ENCODE measurements at places on chromosomes 11 and 22. TPM values are rescaled to one million over a fixed set of nuclear protein-coding genes. Genes with fewer than 3 reads are reported as not detected.
A peak's percentile ranks its signal among the peaks of the same experiment; 100 is the strongest.

DNA sequence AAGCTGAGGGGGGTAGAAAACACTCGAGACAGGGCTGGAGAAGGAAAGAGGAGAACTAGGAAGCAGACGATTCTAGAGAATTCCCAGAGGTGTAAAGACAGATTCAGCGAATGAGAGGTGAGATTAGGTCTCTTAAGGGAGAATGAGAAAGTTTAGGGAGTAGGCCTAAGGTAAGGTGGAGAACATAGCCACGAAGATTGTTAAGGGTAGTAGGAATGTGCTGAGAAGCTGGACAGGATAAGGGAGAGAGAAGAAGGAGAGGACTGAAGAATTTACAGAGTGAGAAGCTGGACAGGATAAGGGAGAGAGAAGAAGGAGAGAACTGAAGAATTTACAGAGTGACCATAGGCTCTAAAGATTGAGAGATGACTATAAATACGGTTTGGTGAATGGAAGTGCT lies 908 bp downstream of the PPME1 start:
- peaks cover 24% of the 10 kb centered on the region for H3K36me3 ChIP-seq
- no peaks in the 10 kb centered on the region for H3K27me3 ChIP-seq
- peaks cover 45% of the 10 kb centered on the region for H3K4me1 ChIP-seq

The ARHGAP32 gene
- 15.7 TPM for total RNA-seq

DNA sequence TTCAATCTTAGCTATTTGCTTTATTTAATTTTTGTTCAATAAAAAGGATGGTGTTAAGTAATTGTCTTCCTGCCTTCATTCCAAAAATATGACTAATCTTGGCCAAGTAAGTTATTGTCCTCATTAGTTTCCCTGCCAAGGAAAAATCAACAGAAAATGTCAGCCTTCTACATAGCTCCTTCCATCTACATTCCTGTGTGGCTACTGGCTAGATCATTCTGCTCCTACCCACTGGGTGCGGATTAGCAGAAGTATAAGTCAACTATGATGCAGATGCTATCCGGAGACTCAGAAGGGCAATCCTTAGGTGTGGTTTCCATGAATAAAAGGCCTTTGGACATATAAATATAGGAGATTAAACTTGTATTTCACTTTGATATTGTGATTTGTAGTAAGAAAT lies 154.4 kb downstream of the SBF2 start:
- no peaks in the 10 kb centered on the region for H3K27me3 ChIP-seq
- H3K27ac ChIP-seq, result no peak overlapping the region
- no peaks in the 10 kb centered on the region for H3K36me3 ChIP-seq
- no peak overlapping the region for H3K4me3 ChIP-seq
- no peaks in the 10 kb centered on the region for H3K4me1 ChIP-seq
- no peak for DNase-seq

DNA sequence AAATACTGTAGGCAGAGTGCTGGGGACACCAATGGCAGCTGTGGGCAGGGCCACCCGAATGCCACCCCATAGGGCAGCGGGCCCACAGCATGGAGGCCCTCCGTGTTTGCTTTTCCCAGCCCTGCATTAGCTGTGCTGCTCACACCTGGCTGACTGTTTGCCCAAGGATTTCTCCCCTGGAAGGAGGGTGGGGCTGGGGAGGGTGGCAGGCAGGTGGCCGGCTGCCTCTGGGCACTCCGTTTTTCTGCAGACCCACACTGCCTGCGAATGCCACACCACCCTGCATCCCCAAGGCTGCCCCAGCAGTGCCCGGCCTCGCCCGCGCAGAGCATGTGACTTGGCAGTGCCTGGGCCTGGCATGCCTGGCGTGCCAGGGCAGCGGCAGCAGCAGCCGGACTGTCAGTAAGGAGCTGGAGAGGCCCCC lies 19.6 kb downstream of the DAGLA start:
- H3K4me3 ChIP-seq, result no peak overlapping the region
- no peaks in the 10 kb centered on the region for H3K36me3 ChIP-seq
- peak overlapping the region; percentile 65 for H3K27ac ChIP-seq
- H3K4me1 ChIP-seq, result peaks cover 69% of the 10 kb centered on the region
- no peaks in the 10 kb centered on the region for H3K27me3 ChIP-seq

The MB gene
- total RNA-seq, result not detected

DNA sequence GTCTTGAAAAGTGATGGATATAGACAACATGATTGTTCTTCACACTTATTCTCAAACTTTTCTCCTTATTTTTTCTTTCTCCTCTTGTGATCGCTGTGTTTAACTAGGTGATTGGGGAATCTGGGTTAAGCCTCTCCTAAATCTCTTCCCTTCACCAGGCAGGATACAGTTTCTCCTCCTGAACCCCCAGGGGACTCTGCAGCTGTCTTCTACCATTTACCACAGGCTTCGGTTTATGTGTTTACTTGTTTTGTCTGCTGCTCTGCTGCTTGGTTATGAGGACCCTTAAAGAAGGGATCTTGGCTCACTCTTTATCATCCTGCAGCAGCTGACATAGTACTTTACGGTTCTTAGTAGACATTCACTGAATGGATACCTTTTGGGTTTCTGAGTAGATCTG lies 124.2 kb downstream of the NCAM1 start:
- no peaks in the 10 kb centered on the region for H3K4me1 ChIP-seq
- H3K27ac ChIP-seq, result no peak overlapping the region
- H3K4me3 ChIP-seq, result no peak overlapping the region
- DNase-seq, result no peak

- no peak overlapping the region for H3K4me3 ChIP-seq
- no peaks in the 10 kb centered on the region for H3K27me3 ChIP-seq
- H3K36me3 ChIP-seq, result no peaks in the 10 kb centered on the region
- DNase-seq, result no peak
- H3K27ac ChIP-seq, result no peak overlapping the region
- no peaks in the 10 kb centered on the region for H3K4me1 ChIP-seq
Measured at GRCh38 chr22:38901111-38901641, 29.2 kb upstream of the CBX6 start.

The ANO9 gene
- total RNA-seq, result not detected

GRCh38 chr11:83249972-83250593 lies 36.1 kb downstream of the CCDC90B start:
- no peaks in the 10 kb centered on the region for H3K36me3 ChIP-seq

The BTG4 gene
- not detected for total RNA-seq

- no peaks in the 10 kb centered on the region for H3K27me3 ChIP-seq
- H3K4me1 ChIP-seq, result no peaks in the 10 kb centered on the region
- DNase-seq, result no peak
Measured at GRCh38 chr22:43636086-43636485, 176.0 kb downstream of the EFCAB6 start.

DNA sequence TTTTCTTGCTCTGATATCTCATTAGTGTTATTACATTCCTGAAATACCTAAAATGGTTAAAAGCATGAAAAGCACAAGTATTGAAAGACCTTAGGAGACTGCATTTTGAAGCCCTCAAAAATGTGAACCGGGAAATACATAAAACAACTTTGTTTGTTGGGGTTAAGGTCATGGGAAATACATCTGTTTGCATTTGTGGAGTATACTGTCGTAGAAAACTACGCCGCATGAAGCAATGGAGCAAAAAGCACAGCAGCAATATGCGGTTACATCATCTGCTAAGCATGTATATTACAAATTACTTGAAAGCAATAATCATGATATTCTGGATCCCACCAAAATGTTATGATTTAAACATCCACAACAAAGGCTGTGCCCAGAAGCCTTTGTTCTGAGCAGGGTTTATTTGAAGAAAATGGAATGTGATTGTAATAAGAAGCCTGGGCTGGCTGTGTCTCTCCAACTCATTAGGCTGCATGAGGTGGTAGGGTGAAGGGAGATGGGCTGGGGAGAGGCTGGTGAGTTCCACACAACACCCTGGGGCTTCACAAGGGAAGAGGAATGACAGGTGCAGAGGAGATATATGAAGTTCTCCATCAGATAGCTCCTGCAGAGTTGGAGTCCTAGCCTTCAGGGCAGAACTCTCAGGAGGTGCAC lies 64.7 kb upstream of the LIN7C start:
- H3K27ac ChIP-seq, result no peak overlapping the region
- H3K4me1 ChIP-seq, result no peaks in the 10 kb centered on the region
- H3K36me3 ChIP-seq, result no peaks in the 10 kb centered on the region
- no peak overlapping the region for H3K4me3 ChIP-seq
- no peaks in the 10 kb centered on the region for H3K27me3 ChIP-seq
